ENCODE measurements at places on chromosomes 1 and 21. TPM values are rescaled to one million over a fixed set of nuclear protein-coding genes. Genes with fewer than 3 reads are reported as not detected.
A peak's percentile ranks its signal among the peaks of the same experiment; 100 is the strongest.

- H3K27me3 ChIP-seq: no peaks in the 10 kb centered on the region
- no peak overlapping the region for H3K27ac ChIP-seq
- H3K36me3 ChIP-seq: no peaks in the 10 kb centered on the region
- no peak for DNase-seq
Observed at GRCh38 chr1:44208226-44208625, 5.0 kb upstream of the DMAP1 start.

GRCh38 chr1:54671985-54672608 lies 30.5 kb downstream of the MROH7 start:
- H3K27me3 ChIP-seq: no peaks in the 10 kb centered on the region
- no peak overlapping the region for H3K4me3 ChIP-seq
- no peak overlapping the region for H3K27ac ChIP-seq
- H3K4me1 ChIP-seq: no peaks in the 10 kb centered on the region
- no peaks in the 10 kb centered on the region for H3K36me3 ChIP-seq

GRCh38 chr1:59285691-59286090 lies 11.2 kb upstream of the FGGY start:
- no peak overlapping the region for H3K27ac ChIP-seq
- no peaks in the 10 kb centered on the region for H3K36me3 ChIP-seq
- H3K4me1 ChIP-seq: no peaks in the 10 kb centered on the region
- H3K27me3 ChIP-seq: no peaks in the 10 kb centered on the region
- H3K4me3 ChIP-seq: no peak overlapping the region
- DNase-seq: no peak

- no peaks in the 10 kb centered on the region for H3K36me3 ChIP-seq
- no peaks in the 10 kb centered on the region for H3K4me1 ChIP-seq
- peak overlapping the region; percentile 59 for H3K4me3 ChIP-seq
Observed at GRCh38 chr1:35768350-35769187, 1.2 kb downstream of the CLSPN start.

GRCh38 chr1:119209596-119210295 lies 69.3 kb upstream of the WARS2 start:
- H3K27me3 ChIP-seq: no peaks in the 10 kb centered on the region
- no peak for DNase-seq
- no peaks in the 10 kb centered on the region for H3K36me3 ChIP-seq
- no peak overlapping the region for H3K4me3 ChIP-seq
- no peaks in the 10 kb centered on the region for H3K4me1 ChIP-seq

GRCh38 chr1:223836586-223836985 lies 9.2 kb downstream of the TP53BP2 start:
- DNase-seq: no peak
- H3K27ac ChIP-seq: no peak overlapping the region
- H3K36me3 ChIP-seq: no peaks in the 10 kb centered on the region
- peaks cover 5% of the 10 kb centered on the region for H3K4me1 ChIP-seq
- H3K27me3 ChIP-seq: no peaks in the 10 kb centered on the region

- no peaks in the 10 kb centered on the region for H3K36me3 ChIP-seq
- H3K27ac ChIP-seq: no peak overlapping the region
- H3K4me3 ChIP-seq: no peak overlapping the region
Observed at GRCh38 chr1:193569096-193569982, 382.9 kb upstream of the B3GALT2 start.

DNA sequence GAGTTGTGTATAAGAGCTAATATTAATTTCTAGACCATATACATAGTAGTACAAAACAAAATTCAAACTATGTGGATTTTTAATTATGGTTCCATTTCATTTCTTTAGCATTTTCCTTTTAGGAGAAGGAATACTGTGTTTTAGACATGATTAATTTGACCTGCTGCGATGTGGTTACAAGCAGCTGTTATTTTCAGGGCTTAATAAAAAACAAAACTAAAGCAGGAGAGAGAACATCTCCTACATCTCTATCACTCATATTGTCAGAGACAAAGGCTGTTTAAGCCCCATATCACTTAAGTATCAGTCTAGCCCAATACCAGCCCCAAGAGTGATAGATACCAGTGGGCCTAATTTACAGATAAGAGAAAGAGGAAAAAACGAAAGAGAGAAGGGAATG lies 47.6 kb downstream of the ILDR2 start:
- no peaks in the 10 kb centered on the region for H3K36me3 ChIP-seq
- H3K27me3 ChIP-seq: no peaks in the 10 kb centered on the region
- H3K27ac ChIP-seq: no peak overlapping the region
- no peak overlapping the region for H3K4me3 ChIP-seq

DNA sequence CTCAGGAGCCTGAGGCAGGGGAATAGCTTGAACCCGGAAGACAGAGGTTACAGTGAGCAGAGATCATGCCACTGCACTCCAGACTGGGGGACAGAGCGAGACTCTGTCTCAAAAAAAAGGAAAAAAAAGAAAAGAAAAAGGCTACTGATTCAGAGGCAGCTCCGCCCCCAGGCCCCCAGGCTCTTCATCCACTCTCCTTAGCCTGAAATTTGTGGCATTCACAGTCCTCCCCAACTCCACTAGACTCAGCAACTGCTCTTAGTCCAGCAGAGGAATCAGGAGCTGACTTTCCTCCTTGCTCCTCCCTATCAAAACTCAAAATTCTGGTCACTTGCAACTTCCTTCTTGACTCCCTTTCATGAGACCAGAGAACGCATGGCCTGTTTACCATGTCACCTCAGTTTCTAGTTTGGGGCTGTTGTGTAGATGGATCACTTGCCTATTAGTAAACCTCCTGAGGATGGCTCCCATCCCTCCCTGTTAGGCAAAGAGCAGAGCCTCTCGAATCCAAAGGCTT lies 27.1 kb downstream of the PCAT6 start:
- no peaks in the 10 kb centered on the region for H3K4me1 ChIP-seq
- H3K4me3 ChIP-seq: no peak overlapping the region
- no peaks in the 10 kb centered on the region for H3K27me3 ChIP-seq
- no peaks in the 10 kb centered on the region for H3K36me3 ChIP-seq
- no peak for DNase-seq

GRCh38 chr1:65276197-65276939 lies 33.0 kb upstream of the DNAJC6 start:
- DNase-seq: no peak
- H3K27me3 ChIP-seq: no peaks in the 10 kb centered on the region
- H3K36me3 ChIP-seq: no peaks in the 10 kb centered on the region
- H3K4me3 ChIP-seq: no peak overlapping the region
- H3K27ac ChIP-seq: no peak overlapping the region
- H3K4me1 ChIP-seq: peaks cover 9% of the 10 kb centered on the region

DNA sequence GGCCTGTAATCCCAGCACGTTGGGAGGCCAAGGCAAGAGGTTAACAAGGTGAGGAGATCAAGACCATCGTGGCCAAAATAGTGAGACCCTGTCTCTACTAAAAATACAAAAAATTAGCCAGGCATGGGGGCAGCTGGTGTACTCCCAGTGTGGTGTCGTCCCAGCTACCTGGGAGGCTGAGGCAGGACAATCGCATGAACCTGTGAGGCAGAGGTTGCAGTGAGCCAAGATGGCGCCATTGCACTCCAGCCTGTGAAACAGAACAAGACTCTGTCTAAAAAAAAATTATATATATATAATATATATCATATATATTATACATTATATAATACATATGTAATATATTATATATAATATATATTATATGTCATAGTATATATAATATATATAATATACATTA lies 249.2 kb upstream of the TPTE start:
- H3K36me3 ChIP-seq: no peaks in the 10 kb centered on the region
- no peak overlapping the region for H3K27ac ChIP-seq
- DNase-seq: no peak
- no peaks in the 10 kb centered on the region for H3K27me3 ChIP-seq

GRCh38 chr1:3244025-3244926 lies 175.3 kb downstream of the PRDM16 start:
- H3K27ac ChIP-seq: no peak overlapping the region
- no peaks in the 10 kb centered on the region for H3K36me3 ChIP-seq
- peaks cover 10% of the 10 kb centered on the region for H3K27me3 ChIP-seq
- DNase-seq: no peak
- no peaks in the 10 kb centered on the region for H3K4me1 ChIP-seq

GRCh38 chr1:175591083-175591743 lies 152.2 kb downstream of the TNR start:
- H3K4me3 ChIP-seq: no peak overlapping the region
- H3K4me1 ChIP-seq: no peaks in the 10 kb centered on the region

- H3K27ac ChIP-seq: no peak overlapping the region
- no peaks in the 10 kb centered on the region for H3K36me3 ChIP-seq
- H3K4me3 ChIP-seq: no peak overlapping the region
- H3K4me1 ChIP-seq: no peaks in the 10 kb centered on the region
- no peaks in the 10 kb centered on the region for H3K27me3 ChIP-seq
- no peak for DNase-seq
Observed at GRCh38 chr21:35491114-35491513, 442.0 kb upstream of the RUNX1 start.

- DNase-seq: peak; percentile 8
- no peaks in the 10 kb centered on the region for H3K36me3 ChIP-seq
- H3K4me1 ChIP-seq: no peaks in the 10 kb centered on the region
- H3K27ac ChIP-seq: no peak overlapping the region
- no peaks in the 10 kb centered on the region for H3K27me3 ChIP-seq
Observed at GRCh38 chr1:29651246-29651645, 414.9 kb downstream of the PTPRU start.

DNA sequence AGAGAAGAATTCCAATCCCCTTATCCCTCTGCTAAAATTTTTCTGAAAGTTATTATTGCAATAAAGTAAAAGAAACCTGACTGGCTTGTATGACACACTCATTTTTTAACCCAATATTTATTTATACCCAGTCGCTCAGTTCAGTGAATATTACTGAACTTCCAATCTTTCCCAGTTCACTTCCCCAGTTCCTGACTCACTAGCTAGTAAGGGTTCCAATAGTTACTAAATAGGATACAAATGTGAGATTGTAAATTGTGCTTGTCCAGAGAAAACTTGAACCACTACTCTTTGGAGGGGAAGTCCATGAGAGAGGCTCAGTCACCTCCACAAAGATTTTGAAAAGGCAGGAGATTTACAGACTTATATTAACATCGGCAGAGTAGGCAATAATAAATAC lies 31.4 kb downstream of the PRDX6 start:
- H3K36me3 ChIP-seq: no peaks in the 10 kb centered on the region
- no peak overlapping the region for H3K27ac ChIP-seq
- H3K4me1 ChIP-seq: peaks cover 4% of the 10 kb centered on the region
- no peak for DNase-seq
- H3K27me3 ChIP-seq: no peaks in the 10 kb centered on the region

GRCh38 chr1:184541537-184542152 lies 154.8 kb downstream of the C1orf21 start:
- no peak for DNase-seq
- no peak overlapping the region for H3K27ac ChIP-seq
- no peaks in the 10 kb centered on the region for H3K4me1 ChIP-seq
- no peaks in the 10 kb centered on the region for H3K36me3 ChIP-seq
- H3K4me3 ChIP-seq: no peak overlapping the region

GRCh38 chr1:156931211-156931952 lies 10.9 kb downstream of the LRRC71 start:
- H3K4me3 ChIP-seq: peak overlapping the region; percentile 25
- no peak for DNase-seq
- H3K4me1 ChIP-seq: no peaks in the 10 kb centered on the region
- no peak overlapping the region for H3K27ac ChIP-seq
- peaks cover 11% of the 10 kb centered on the region for H3K27me3 ChIP-seq

- H3K4me1 ChIP-seq: peaks cover 11% of the 10 kb centered on the region
- peaks cover 2% of the 10 kb centered on the region for H3K36me3 ChIP-seq
- DNase-seq: peak; percentile 65
- H3K4me3 ChIP-seq: peak within 1 kb of the TSS; percentile 86
- H3K27me3 ChIP-seq: no peaks in the 10 kb centered on the region
Observed at GRCh38 chr1:34984793-34985608, at the start of gene TMEM35B. Gene TMEM35B (minus strand): TSS chr1:34985347. CDS start chr1:34985305, 42 bp downstream.

DNA sequence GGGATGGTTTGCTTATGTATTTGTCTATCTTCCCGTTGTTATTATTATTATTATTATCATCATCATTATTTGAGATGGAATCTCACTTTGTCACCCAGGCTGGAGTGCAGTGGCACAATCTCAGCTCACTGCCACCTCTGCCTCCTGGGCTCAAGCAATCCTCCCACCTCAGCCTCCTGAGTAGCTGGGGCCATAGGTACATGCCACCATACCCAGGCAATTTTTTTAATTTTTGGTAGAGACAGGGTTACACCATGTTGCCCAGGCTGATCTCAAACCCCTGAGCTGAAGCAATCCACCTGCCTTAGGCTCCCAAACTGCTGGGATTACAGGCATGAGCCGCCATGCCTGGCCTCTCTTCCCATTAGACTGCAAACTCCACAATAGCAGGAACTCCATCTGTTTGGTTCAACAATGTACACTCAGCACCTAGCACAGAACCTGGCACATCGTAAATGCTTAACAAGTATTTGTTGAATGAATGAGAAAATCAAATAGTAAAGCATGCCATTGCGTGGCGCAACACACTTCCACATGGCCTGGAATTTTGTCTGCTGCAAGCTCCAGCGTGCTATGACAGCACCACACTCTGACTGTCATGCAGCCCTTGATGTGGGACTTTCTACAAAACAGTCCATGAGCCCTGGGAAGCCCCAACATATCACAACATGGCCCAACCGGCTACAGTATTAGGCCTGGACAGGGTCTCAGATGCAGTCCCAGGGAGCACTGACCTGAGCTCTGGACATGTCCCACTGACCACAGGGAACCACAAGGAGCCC lies 3.8 kb upstream of the TINAGL1 start:
- no peak overlapping the region for H3K4me3 ChIP-seq
- peaks cover 3% of the 10 kb centered on the region for H3K4me1 ChIP-seq
- H3K27me3 ChIP-seq: no peaks in the 10 kb centered on the region
- peak overlapping the region; percentile 56 for H3K27ac ChIP-seq

DNA sequence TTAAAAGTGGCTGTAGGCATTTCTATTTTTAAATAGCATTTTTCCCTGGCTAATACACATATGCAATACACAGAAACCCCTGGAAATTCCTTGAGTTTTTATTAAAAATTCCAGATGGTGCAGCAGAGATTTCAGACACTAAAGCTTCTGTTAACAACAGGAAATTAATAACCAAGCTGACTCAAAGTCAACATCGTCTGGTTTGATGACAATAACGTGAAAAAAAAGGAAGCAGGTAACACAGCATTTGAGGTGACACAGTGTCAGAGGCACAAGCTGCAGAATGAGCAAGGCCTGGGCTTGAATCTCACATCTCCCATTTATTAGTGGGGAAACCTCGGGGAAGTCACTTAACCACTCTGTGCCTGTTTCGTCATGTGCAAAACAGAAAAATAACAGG lies 64.6 kb upstream of the GJB5 start:
- no peak overlapping the region for H3K4me3 ChIP-seq
- H3K27ac ChIP-seq: no peak overlapping the region
- peaks cover 5% of the 10 kb centered on the region for H3K27me3 ChIP-seq
- no peak for DNase-seq

KLHDC7A gene
- 25.8 TPM for total RNA-seq

VWA5B1 gene
- total RNA-seq: 1.4 TPM

ABCA4 gene
- total RNA-seq: 1.5 TPM

OR2T27 gene
- total RNA-seq: not detected

DPT gene
- 2.6 TPM for total RNA-seq

CROCC gene
- 30.5 TPM for total RNA-seq

TMPRSS15 gene
- not detected for total RNA-seq
